Kidney glomerular epithelial cell (primary cell): ENCODE measurements at places on chromosomes 16 and 17.

GRCh38 chr17:41494524-41494923 is 4.8 kb upstream of the KRT36 start:
- no peak for DNase-seq

DNA sequence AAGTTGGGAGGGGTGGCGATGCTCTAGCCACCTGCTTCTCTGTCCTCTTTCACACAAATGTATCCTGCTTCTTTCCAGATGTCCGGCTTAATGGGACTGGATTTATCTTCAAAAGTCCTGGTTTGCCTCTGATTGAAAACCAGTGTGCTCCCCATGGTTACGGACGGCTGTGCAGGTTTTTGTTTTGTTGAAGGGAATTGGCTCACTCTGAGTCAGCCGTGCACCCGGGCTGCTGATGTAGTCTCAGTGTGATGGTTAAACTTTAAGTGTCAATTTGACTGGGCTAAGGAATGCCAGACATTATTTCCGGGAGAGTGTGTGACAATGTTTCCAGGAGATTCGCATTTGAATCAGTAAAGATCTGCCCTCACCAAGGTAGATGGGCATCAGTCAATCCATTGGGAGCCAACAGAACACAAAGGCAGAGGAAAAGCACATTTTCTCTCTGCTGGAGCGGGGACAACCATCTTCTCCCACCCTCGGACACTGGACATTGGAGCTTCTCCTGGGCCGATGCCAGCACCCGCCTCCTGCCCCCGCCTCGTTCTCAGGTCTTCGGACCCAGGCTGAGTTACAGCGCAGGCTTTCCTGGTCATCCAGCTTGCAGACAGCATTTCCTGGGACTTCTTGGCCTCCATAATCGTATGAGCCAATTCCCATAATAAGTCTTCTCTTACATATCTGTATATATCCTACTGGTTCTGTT is 126.9 kb upstream of the TNRC6C start:
- DNase-seq: peak; percentile 67

GRCh38 chr16:68353366-68353765 is 42.5 kb downstream of the PRMT7 start:
- DNase-seq: no peak

- DNase-seq: no peak
These were observed 17.4 kb upstream of the INPP5K start for GRCh38 chr17:1533661-1534325.

GRCh38 chr17:60188759-60189158 is 39.0 kb downstream of the CA4 start:
- DNase-seq: no peak

DNA sequence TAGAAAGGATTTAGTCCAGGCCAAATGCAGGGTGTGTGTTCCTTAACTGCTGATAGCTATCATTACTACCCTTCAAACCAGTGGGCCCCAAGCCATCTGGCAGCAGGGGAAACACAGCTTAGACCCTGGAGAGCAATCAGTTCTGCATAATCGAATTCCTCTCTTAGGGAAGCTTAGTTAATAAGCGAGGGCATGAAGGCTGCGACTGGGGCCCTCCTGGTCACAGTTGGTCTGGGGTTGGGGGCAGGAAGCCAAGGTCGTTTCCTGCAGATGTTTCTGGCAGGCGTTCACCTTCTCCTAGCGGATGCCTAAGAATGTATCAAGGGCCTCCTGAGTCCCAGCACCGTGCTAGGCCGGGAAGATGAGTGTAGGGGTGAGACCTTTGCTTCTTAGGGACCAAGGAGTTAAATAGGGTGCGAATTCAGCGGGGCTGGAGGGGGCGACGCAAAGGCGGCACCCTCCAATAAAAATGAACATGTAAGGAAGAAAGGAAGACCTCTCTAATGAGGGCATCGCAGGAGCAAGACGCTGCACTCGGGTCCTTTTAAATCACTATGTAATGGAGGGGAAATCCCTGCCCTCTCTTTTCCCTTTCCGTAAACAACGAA is 16.5 kb upstream of the EEF2K start:
- DNase-seq: no peak

DNA sequence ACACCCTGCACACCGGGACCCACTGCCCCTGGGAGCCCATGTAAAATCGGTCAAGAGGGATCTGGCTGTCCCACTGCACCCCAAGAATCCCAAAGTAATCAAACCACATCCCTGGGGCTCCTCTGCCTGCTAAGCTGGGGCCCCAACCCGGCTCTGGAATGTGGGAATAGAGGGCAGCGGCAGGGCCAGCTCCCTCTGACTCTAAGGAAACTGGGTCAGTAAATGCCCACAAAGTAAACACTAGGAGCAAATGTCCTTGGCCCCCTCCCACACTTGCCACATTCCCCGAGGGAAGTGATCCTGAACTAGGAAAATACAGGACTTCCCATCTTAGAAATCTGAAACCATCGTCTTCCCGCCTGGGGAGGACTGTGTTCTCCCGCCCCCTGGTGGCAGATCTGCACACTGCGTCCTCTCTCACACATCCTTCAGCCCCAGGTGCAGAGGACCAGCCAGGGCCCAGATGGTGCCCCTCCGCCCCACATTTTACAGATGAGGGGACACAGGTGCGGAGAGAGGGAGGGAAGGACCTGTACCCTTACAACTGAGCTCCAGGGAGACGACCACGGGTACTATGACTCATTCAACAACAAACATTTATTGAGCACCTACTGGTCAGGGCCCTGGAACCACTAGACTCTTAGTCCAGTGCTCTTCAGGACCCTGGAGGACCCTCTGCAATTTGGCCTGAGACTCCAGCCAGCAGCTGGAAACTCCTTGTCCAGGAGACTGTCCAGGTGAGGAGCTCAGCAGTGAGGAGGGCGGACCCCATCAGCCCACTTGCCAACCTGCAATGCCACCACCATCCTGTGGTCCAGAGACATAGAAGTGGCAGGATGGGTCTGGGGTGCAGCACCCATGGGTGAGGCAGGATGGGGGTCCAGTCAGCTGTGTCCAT is 10.1 kb downstream of the P3H4 start:
- DNase-seq: peak; percentile 98

DNA sequence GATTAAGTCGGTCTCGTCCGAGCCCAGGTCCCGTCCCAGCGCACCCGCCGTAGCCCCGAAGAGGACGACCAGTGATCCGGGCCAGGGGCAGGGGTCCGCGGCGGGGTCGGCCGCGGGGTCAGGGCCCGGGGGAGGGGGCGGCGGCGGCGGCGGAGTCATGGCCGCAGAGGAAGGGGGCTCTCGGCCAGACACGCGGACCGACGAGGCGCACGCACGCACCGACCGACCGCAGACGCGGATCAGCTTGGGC is at the start of gene ESRP2:
Gene ESRP2 (minus strand): TSS at position 241 of the 250 bp plus-strand sequence. CDS start 82 bp downstream, at position 159.
- no peak for DNase-seq

- DNase-seq: no peak
These were observed 39.4 kb downstream of the ZNRF1 start for GRCh38 chr16:75038036-75038858.

DNA sequence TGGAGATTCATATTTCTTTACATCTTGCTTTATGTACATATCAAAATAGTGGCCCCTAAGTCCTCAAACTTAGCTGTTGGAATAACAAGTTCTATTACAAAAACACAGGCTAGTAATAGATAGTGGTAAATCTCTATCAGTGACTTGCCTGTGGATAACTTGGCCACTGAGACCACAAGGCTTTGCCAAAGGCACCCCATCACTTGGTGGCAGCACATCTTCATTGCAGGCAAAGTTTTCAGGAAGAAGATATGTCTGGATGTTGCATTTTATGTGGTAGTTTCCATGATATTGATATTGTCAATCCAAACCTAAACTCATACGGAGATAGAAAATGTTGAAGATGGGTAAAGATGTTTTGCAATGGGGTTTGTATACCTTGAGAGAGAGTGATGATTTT is 58.5 kb downstream of the KNOP1 start:
- DNase-seq: no peak

- no peak for DNase-seq
These were observed 7.0 kb upstream of the ZFHX3 start for GRCh38 chr16:73054813-73055482.

- DNase-seq: peak; percentile 15
These were observed 5.7 kb downstream of the MATCAP1 start for GRCh38 chr16:67177743-67178699.

GRCh38 chr17:74552037-74552436 is 6.1 kb upstream of the CD300C start:
- no peak for DNase-seq

GRCh38 chr17:50432125-50432762 is 6.2 kb downstream of the ACSF2 start:
- peak; percentile 17 for DNase-seq

GRCh38 chr17:33572615-33573014 is 279.5 kb upstream of the ASIC2 start:
- no peak for DNase-seq

DNA sequence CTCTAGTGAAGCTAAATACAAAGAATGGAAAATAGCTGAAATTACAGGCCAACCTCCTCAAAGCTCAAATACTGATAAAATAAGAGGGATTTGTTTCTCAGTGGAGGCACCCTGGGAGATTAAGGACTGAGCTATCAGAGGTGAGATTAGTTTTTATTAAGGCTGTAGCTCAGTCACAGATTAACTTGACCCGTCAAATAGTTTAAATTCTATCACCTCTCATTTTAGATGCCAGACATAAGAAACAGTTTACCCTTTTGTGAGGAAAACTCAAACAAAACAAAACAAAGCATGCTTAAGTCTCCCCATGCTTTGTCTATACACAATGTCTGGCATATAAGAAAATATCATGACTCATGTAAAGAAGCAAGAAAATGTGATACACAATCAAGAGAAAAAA is 208.3 kb upstream of the PMFBP1 start:
- DNase-seq: peak; percentile 29

DNA sequence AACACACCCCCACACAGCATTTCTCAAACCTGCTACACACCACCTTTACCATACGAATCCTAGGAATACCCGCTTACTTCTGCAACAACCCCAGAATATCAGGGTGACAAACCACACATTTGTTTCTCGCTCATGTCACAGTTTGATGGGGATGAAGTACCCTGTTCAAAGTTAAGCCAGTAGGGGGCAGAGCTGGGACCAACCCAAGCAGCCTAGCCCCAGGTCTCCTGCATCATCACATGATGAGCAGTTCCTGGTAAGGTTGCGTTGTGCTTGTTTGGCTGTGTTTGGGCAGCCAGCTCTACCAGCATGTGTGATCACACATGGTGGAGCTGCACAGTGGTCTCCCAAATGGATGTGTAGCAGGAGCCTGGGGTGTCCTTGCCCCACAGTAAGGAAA is 103.6 kb upstream of the C16orf82 start:
- DNase-seq: no peak

GRCh38 chr16:48965386-48965785 is 316.3 kb downstream of the CBLN1 start:
- DNase-seq: no peak

DNA sequence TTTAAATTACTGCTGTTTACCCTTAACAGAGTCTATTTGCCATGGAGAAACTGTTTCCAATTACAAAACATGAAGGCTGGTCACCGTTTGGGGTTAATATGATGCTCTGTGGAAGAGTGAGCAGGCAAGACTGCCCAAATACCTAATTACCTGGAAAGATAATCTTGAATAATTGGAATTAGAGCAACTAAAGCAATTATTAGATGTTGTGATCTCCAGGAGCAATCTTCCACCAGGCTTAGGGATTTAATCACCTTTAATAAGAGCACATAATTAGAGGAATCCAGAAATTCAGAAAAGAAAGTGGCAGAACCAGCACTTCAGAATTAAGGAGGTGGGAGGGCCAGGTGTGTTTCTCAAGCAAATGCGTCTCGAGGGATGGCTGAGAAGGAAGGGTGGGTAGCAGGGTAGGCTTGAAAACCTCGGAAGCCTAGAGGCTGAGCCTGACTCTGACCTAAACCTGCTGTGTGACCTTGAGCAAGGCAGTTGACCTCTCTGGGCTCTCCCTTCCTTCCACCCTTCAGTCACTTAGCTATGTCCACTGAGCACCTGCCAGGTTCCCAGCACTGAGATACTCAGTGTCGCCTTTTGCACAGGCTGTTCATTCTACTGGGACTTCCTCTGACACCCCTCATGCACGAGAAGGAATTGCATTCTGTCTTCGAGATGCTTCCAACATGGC is 113.2 kb downstream of the GSG1L start:
- no peak for DNase-seq

DNA sequence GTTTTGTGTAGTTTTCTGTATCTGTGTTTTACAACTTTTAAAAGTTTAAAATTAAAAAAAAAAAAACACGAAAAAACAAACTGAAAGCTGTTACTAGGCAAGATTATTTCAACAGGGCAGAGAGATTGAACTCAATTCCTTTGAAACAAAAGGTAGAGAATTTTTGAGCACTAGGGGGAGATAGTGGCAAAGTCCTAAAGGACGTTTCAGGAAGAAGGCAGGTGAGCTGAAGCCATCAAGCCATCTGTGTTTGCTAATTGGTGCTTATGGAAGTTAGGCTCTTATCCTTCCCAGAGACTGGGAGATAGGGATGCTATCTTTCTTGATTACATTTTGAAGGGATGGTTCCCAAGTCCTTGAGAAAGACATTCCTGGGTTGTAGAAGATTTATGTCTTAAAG is 70.6 kb upstream of the CLEC3A start:
- peak; percentile 22 for DNase-seq

DNA sequence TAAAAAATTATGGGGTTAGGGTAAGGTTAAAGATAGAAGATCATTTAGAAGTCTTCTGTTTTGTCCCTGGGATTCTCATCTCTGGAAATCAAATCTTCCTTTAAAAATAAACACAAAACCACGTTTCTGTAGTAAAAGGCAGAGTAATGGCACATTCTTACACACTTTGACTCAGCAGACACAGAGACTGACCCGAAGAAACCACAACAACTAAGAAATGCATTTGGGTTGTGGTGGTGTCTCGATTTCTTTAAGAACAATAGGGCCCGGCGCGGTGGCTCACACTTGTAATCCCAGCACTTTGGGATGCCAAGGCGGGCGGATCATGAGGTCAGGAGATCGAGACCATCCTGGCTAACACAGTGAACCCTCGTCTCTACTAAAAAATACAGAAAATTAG is 54.9 kb upstream of the MYH10 start:
- no peak for DNase-seq
